ENCODE measurements at places on chromosomes 1 and 21. TPM values are rescaled to one million over a fixed set of nuclear protein-coding genes. Genes with fewer than 3 reads are reported as not detected.

- H3K4me3 ChIP-seq = no peak overlapping the region
- no peak for DNase-seq
- peak overlapping the region; percentile 73 for H3K27ac ChIP-seq
- H3K27me3 ChIP-seq = no peaks in the 10 kb centered on the region
- H3K4me1 ChIP-seq = peaks cover 27% of the 10 kb centered on the region
These were observed 1.0 kb downstream of the APOBEC4 start for GRCh38 chr1:183652107-183652506.

DNA sequence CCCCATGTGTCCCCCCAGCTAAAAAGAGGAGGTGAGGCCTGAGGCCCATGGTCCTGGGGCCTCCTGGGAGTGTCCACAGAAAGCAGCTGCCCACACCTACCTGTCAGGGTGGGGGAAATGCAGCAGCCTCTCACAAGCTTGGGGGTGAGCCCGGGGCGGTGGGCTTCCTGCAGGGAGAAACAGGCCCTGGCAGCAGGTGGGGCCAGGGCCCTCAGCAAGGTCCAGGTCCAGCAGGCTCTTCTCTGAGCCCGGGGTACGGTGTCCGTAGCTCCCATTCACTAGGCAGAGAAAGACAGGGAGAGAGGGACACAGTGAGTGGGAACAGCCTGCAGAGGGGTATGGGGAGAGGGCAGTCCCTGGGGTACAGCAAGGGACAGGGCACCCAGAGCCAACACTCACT, 139.0 kb downstream of the GLIS1 start:
- no peaks in the 10 kb centered on the region for H3K36me3 ChIP-seq
- H3K4me3 ChIP-seq = no peak overlapping the region
- no peak overlapping the region for H3K27ac ChIP-seq
- H3K4me1 ChIP-seq = no peaks in the 10 kb centered on the region
- DNase-seq = no peak

- H3K27ac ChIP-seq = no peak overlapping the region
- H3K27me3 ChIP-seq = no peaks in the 10 kb centered on the region
- DNase-seq = no peak
- H3K4me1 ChIP-seq = peaks cover 13% of the 10 kb centered on the region
These were observed 173.2 kb downstream of the ROR1 start for GRCh38 chr1:63946866-63947491.

GRCh38 chr1:15799004-15799867, 8.2 kb downstream of the UQCRHL start:
- H3K36me3 ChIP-seq = no peaks in the 10 kb centered on the region
- peaks cover 30% of the 10 kb centered on the region for H3K4me1 ChIP-seq
- H3K4me3 ChIP-seq = no peak overlapping the region
- H3K27ac ChIP-seq = peak overlapping the region; percentile 61
- no peaks in the 10 kb centered on the region for H3K27me3 ChIP-seq

- H3K27me3 ChIP-seq = no peaks in the 10 kb centered on the region
- no peak overlapping the region for H3K27ac ChIP-seq
- H3K36me3 ChIP-seq = no peaks in the 10 kb centered on the region
These were observed 18.6 kb downstream of the DYRK3 start for GRCh38 chr1:206653715-206654459.

- H3K36me3 ChIP-seq = no peaks in the 10 kb centered on the region
- H3K27me3 ChIP-seq = no peaks in the 10 kb centered on the region
- H3K4me1 ChIP-seq = peaks cover 19% of the 10 kb centered on the region
- DNase-seq = no peak
- H3K4me3 ChIP-seq = no peak overlapping the region
- no peak overlapping the region for H3K27ac ChIP-seq
These were observed 206.4 kb downstream of the RHOU start for GRCh38 chr1:228941666-228942065.

DNA sequence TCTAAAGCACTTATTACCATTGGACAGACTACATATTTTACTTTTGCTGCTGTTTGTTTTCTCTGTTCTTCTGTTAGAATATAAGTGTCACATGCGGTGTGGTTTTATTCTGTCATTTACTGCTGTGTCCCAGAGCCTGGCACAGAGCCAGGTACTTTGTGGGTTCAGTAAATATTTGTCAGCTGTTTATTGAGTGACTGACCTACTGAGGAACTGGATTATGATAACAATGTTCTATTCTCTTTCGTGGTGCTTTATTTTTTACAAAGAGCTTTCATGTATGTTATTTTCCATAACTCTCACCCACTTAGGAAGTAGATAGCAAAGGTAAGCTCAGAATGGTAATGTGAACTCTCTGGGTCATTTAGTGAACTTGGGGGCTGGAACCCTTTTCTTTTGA, 118.8 kb downstream of the RWDD3 start:
- no peak overlapping the region for H3K27ac ChIP-seq
- no peaks in the 10 kb centered on the region for H3K36me3 ChIP-seq
- no peaks in the 10 kb centered on the region for H3K4me1 ChIP-seq
- no peak for DNase-seq

The OR2M5 gene
- not detected for total RNA-seq
